HCT116 (cell line): ENCODE measurements at places on chromosomes 4 and X. TPM values are rescaled to one million over a fixed set of nuclear protein-coding genes. Genes with fewer than 3 reads are reported as not detected.

DNA sequence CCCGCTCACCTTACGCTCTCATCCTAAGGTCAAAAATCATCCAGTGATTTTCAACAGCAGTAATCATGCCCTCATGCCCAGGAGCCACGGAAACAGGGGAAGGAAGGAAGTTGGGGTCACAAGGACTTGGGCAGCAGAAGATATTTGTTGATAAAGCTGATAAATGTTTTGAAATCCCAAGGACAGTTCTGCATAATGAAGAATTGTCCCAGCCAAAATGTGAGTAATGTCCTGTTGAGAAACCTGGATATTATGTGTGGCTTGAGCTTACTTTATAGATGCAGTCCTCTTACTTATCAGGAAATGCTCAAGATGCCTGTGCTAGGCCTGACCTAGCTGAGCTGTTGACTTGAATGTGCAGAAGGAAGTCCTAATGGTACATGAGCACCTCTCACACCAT, 263.0 kb upstream of the ZFP42 start:
- H3K36me3 ChIP-seq = no peaks in the 10 kb centered on the region
- no peak overlapping the region for H3K27ac ChIP-seq
- H3K27me3 ChIP-seq = no peaks in the 10 kb centered on the region
- no peaks in the 10 kb centered on the region for H3K4me1 ChIP-seq

DNA sequence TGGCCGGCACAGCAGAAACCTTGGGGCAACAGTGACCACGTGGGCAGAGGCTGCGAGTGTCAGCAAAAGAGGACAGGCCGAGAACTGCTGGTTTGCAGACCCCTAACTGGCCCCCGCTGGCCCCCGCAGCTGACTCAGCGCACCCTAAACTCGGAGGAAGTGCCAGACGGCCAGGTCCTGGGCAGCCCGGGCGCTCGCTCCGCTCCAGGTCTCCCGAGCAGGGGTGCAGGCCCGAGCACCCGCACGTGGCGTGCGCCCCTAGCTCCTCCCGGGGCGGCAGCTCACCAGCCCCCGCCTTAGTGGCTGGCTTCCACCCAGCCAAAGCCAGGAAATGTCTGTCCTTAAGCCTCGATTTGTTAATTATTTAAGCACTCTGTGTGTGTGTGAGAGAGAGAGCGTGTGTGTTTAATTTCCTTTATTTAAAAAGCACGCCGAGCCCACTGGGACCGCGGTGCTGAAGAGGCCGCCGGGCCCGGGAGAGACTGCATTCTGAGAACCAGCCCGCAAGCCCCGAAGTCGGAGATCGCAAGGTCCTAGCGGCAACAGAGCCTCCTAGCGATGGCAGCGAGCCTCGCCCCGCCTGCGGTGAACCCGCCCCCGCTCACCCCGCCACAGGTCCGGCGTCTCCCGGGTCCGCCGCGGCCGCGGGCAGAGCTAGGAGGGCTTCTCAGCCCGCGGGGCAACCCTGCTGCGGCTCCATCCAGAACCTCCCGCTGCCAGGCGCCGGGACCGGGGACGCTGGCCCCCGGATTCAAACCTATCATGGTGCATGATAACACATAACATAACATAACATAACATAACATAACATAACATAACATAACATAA, 45.9 kb upstream of the CDKN2AIP start:
- no peaks in the 10 kb centered on the region for H3K27me3 ChIP-seq
- DNase-seq = no peak
- H3K4me3 ChIP-seq = peak overlapping the region; percentile 26
- no peak overlapping the region; the same call in 1 of the 2 replicates for H3K27ac ChIP-seq
- H3K4me1 ChIP-seq = peaks cover 25% of the 10 kb centered on the region

GRCh38 chr4:44145868-44146267, 302.7 kb downstream of the KCTD8 start:
- H3K27me3 ChIP-seq = no peaks in the 10 kb centered on the region
- H3K27ac ChIP-seq = no peak overlapping the region
- no peak for DNase-seq
- no peaks in the 10 kb centered on the region for H3K4me1 ChIP-seq
- H3K36me3 ChIP-seq = no peaks in the 10 kb centered on the region
- no peak overlapping the region for H3K4me3 ChIP-seq

DNA sequence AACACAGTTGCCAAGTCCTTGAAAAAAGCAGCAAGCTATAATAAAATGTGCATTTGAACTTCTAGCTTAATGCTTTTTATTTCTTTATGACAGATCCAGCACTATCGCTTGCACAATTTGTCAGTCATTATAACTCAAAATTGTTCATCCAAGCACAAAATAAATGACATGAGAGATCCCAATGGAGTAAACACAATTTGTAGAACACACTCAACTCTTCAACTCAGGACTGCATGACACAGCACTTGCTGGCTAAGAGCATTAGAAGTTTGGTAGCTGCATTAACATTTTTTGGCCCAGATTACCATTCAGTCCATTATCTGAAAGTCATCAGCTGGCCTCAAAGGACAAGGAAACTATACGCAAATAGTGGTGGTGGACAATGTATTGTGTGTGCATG, 530.1 kb downstream of the INPP4B start:
- no peaks in the 10 kb centered on the region for H3K36me3 ChIP-seq
- H3K4me3 ChIP-seq = no peak overlapping the region
- no peak for DNase-seq
- H3K4me1 ChIP-seq = no peaks in the 10 kb centered on the region
- no peaks in the 10 kb centered on the region for H3K27me3 ChIP-seq

DNA sequence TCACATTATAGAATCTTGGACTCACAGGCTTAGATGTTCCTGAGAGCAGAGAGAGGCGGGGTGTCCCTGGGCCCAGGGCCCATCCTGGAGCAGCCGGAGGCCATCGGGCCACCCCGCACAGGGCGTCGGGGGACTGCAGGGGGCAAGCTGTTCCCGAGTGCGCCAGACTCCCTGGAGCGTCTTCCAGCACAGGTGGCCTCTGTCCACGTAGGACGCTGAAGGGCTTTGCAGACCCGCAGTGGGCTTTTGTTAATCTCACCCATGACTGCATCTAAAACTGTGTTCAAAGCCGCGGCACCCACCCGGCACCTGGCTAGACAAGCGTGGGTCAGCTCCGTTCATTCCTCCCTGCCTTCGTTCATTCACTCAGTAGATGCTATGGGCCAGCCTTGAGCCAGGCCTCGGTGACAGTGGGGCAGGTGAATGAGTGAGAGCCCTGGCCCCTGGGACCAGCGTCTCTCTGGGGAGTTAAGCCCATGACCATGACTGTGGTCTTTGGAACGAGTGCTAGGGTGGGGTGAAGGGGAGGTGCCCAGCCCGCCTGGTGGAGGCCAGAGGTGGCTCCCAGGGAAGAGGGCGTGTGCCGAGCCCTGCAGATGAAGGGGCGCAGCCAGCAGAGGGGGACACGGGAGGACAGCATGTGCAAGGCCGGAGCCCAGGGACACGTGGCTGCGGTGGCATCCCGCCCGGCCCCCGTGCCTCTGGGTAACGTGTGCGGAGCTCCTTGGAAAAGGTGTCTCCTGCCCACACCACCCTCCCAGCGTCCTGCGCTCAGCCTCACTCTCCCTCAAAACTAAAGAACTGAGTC, 98.3 kb downstream of the HMX1 start:
- H3K27me3 ChIP-seq = no peaks in the 10 kb centered on the region
- H3K4me3 ChIP-seq = no peak overlapping the region
- H3K36me3 ChIP-seq = no peaks in the 10 kb centered on the region
- H3K27ac ChIP-seq = no peak overlapping the region
- no peaks in the 10 kb centered on the region for H3K4me1 ChIP-seq
- no peak for DNase-seq

DNA sequence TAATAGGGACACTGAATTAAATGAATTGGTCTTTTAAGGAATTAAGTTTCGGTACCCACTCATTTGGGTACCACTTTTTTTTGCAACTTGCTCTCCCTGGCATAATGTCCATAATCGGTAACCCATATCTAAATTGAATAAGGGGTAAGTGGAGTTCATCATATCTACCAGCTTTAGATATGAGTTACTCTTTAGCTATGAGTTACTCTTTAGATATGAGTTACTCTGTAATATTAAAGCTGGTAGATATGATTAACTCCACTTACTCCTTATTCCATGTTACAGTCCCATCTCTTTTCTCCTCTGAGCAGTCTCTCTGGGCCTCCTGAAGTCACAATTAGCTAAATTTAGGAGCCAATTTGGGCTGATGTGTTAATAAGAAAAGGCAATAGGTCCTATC, 85.7 kb downstream of the TEX13C start:
- H3K4me3 ChIP-seq = no peak overlapping the region
- H3K4me1 ChIP-seq = no peaks in the 10 kb centered on the region
- no peak for DNase-seq
- H3K27me3 ChIP-seq = no peaks in the 10 kb centered on the region
- no peak overlapping the region for H3K27ac ChIP-seq

DNA sequence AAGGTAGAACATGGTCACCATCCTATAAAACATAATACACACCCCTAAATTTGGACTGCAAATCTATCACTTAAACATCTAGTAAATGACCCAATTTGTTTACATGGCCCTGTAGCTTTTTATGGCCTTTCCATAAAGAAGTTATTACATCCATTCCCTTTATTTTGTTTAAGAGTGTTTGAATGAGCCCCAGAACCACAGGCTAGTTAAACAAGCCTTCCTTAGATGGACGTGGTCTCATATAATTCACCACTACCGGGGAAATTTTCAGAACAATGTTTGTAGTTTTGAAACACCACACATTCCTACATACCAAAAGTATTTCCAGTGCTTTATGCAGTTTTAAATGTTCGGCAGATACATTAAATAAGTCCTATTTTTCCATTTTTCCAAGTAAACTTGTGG, 12.3 kb downstream of the PDGFC start:
- no peak for DNase-seq
- no peaks in the 10 kb centered on the region for H3K27me3 ChIP-seq
- no peaks in the 10 kb centered on the region for H3K36me3 ChIP-seq
- H3K27ac ChIP-seq = no peak overlapping the region
- no peak overlapping the region for H3K4me3 ChIP-seq
- peaks cover 18% of the 10 kb centered on the region for H3K4me1 ChIP-seq

- no peak overlapping the region for H3K27ac ChIP-seq
- no peaks in the 10 kb centered on the region for H3K36me3 ChIP-seq
- no peak for DNase-seq
Observed at GRCh38 chrX:132968296-132968949, 10.0 kb upstream of the HS6ST2 start.

- no peak overlapping the region for H3K4me3 ChIP-seq
- no peak overlapping the region for H3K27ac ChIP-seq
- H3K27me3 ChIP-seq = no peaks in the 10 kb centered on the region
- DNase-seq = no peak
- H3K4me1 ChIP-seq = no peaks in the 10 kb centered on the region
- no peaks in the 10 kb centered on the region for H3K36me3 ChIP-seq
Observed at GRCh38 chrX:140764401-140764919, 54.9 kb downstream of the LINC00632 start.

GRCh38 chrX:115018944-115019343, 1.5 kb upstream of the IL13RA2 start:
- H3K27ac ChIP-seq = no peak overlapping the region
- no peaks in the 10 kb centered on the region for H3K36me3 ChIP-seq
- H3K4me1 ChIP-seq = peaks cover 6% of the 10 kb centered on the region

DNA sequence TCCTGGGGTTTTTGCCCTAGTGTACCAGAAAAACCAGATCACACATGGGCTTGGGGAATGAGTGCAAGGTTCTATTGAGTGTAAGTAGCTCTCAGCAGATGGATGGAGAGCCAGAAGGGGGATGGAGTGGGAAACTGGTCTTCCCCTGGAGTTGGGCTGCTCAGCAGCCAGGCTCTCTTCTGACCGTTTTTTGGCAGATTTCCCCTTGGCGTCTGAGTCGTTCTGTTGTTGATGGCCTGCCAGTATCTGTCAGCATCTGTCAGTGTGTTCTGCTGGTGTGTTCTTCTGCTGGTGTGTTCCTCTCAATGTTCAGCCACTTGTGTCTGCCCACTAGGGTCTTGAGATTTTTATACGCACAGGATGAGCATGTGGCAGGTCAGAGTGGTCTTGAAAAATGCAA, 633.9 kb upstream of the CPEB2 start:
- H3K27ac ChIP-seq = no peak overlapping the region
- no peaks in the 10 kb centered on the region for H3K4me1 ChIP-seq
- no peak overlapping the region for H3K4me3 ChIP-seq

DNA sequence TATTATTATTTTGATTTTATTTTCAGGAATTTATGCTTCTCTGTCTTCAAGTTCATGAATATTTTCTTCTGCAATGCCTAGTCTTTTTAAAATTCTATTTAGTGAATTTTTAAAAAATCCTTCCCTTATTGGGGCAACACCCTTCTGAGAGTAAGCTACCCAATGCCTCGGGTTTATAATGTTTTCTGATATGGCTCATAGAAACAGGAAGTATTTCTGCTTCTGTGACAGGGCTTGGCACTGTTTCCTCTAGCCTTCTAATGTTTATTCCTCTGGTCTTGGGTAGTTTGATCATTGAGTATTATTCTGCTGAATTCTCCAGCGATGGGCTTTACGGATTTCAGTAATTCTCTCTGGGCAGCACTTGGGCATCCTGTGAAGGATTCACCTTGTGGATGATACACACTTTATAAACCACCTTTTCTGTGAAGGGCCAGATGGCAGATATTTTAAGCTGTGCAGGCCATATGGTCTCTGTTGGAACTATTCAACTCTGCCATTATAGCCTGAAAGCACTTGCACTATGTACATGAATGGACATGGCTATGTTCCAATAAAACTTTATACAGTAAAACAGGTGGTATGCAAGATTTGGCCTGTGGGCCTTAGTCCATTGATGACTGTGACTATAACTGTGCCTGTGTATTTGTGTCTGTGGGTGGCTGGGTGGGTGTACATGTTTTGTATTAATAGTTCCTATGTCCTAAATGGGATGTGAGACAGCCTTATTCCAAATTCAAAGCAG, 95.9 kb upstream of the FAT1 start:
- no peak overlapping the region for H3K4me3 ChIP-seq
- peak overlapping the region; percentile 81 for H3K27ac ChIP-seq

GRCh38 chr4:79598214-79598613, 190.2 kb upstream of the GK2 start:
- H3K4me1 ChIP-seq = no peaks in the 10 kb centered on the region
- DNase-seq = no peak
- no peak overlapping the region for H3K27ac ChIP-seq
- no peaks in the 10 kb centered on the region for H3K36me3 ChIP-seq
- H3K4me3 ChIP-seq = no peak overlapping the region

The WDR44 gene
- total RNA-seq = 12.2 TPM

The MAGEA1 gene
- not detected for total RNA-seq

The ADAD1 gene
- not detected for total RNA-seq

The BEND2 gene
- total RNA-seq = not detected

The FGF5 gene
- total RNA-seq = not detected

The CT47B1 gene
- not detected for total RNA-seq
